ENCODE measurements at places on chromosomes 16 and 17. TPM values are rescaled to one million over a fixed set of nuclear protein-coding genes. Genes with fewer than 3 reads are reported as not detected.

DNA sequence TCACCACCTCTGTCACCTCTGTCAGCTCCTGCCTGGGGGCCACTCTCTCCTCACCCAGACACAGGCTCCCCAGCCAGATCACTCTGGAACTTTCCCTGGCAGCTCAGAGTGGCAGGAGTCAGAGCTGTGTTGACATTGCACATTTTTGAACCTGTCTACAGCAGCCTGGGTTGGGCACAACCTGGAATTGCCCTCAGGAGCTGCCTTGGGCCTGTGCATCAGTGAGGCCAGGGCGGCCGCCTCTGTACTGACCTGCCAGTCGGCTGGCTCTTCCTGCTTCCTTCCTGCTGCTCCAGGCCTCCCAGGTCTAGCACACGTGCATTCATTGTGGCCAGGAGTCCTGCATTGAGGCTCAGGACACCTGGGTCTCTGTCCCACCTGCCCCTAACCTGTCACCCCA lies 14.2 kb upstream of the TMEM11 start:
- DNase-seq: no peak

- DNase-seq: no peak
Measured at GRCh38 chr17:78046923-78047322, 81.6 kb downstream of the TMC6 start.

DNA sequence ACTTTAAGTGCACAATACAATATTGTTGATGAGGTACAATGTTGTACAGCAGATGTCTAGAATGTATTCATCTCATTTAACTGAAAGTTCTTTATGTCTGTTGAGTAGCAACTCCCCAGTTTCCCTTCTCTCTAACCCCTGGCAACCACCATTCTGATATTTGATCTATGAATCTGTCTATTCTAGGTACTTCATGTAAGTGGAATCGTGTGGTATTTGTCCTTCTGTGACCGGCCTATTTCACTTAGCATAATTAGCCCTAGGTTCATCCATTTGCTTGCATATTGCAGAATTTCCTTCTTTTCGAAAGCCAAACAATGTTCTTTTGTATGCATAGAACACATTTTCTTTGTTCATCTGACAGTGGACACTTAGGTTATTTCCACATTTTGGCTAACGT lies 10.8 kb downstream of the RGS9 start:
- no peak for DNase-seq

GRCh38 chr16:83198977-83199376 lies 572.2 kb downstream of the CDH13 start:
- DNase-seq: no peak

DNA sequence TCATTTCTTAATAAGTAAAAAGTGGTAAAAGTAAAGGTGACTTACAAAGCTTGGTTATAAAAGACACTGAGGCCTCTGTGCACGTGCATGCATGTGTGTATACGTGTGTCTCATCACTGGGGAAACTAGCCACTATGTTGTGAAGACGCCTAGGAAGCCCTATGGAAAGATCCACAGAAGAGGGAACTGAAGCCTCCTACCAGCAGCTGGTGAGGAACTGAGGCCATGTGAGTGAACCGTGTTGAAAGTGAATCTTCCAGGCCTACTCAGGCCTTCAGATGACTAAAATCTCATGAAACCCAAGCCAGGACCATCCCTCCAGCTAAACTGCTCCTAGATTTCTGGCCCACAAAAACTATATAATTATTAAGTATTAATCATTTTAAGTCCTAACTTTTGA lies 23.7 kb downstream of the PHLPP2 start:
- no peak for DNase-seq

DNA sequence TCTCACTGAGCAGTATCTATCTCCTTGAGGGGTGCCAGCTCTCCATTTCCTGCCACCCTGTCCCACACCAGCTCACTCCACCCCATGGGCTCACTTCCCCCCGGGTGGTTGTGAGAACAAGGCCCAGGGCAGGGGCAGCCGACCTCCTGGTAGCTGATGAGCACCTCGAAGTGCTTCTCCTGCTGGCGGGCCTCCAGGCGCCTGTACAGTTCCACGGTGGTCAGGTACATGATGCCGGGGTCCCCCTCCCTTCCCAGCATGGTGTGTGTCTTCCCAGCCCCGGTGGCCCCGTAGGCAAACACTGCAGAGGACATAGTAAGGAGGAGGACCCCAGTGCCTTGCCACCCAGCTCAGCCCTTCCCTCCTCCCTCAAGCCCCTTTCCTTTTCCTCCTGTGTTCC lies 12.5 kb downstream of the KIF18B start:
- no peak for DNase-seq

DNA sequence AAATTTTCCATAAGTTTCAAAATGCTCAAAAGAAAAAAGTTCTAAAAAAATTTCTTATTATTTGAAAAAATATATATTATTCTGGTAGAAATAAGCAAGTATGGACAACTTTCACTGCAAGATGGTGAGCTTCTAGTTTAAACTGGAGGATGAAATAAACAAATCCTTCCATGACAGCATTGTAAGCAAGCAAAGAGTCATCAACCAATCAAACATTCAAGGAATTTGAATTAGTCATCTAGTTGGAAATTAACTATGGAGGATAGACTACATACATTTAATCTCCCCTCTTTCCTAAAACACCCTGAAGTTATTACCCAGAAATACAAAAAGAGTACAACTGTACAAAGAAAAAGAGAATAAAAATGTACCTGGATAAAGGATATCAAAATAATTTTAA lies 51.0 kb upstream of the IRX5 start:
- DNase-seq: no peak

GRCh38 chr17:68384471-68384870 lies 72.8 kb downstream of the WIPI1 start:
- DNase-seq: no peak

- no peak for DNase-seq
Measured at GRCh38 chr17:40980117-40980516, 4.0 kb downstream of the KRT40 start.

- DNase-seq: no peak
Measured at GRCh38 chr17:80064696-80065095, 28.3 kb downstream of the CCDC40 start.

- no peak for DNase-seq
Measured at GRCh38 chr17:16363749-16364536, 10.7 kb upstream of the CENPV start.

Gene TMED6
- total RNA-seq: 0.13 TPM

Gene TP53TG3F
- total RNA-seq: not detected
